Right ventricle myocardium inferior (tissue), 1 donor: ENCODE measurements at places on chromosomes 3 and 15. TPM values are rescaled to one million over a fixed set of nuclear protein-coding genes. Genes with fewer than 3 reads are reported as not detected.

ESYT3 gene
- total RNA-seq = 1.4 TPM

UBP1 gene
- 42.3 TPM for total RNA-seq

CCR2 gene
- total RNA-seq = 0.89 TPM

RAD51 gene
- total RNA-seq = 2.0 TPM

OCA2 gene
- not detected for total RNA-seq

HHLA2 gene
- total RNA-seq = not detected

GDPGP1 gene
- 9.8 TPM for total RNA-seq

CA12 gene
- 0.65 TPM for total RNA-seq

STRIT1 gene
- 0.84 TPM for total RNA-seq

PYGO1 gene
- total RNA-seq = 6.7 TPM

UROC1 gene
- not detected for total RNA-seq

CPEB1 gene
- 1.9 TPM for total RNA-seq

PCLAF gene
- total RNA-seq = 1.1 TPM

NPAP1 gene
- not detected for total RNA-seq

ASB14 gene
- 9.0 TPM for total RNA-seq

CGNL1 gene
- 10.0 TPM for total RNA-seq

THBS1 gene
- total RNA-seq = 35.4 TPM

HYAL1 gene
- 70.1 TPM for total RNA-seq

CDC25A gene
- total RNA-seq = 1.1 TPM

FBXW12 gene
- not detected for total RNA-seq

MYRIP gene
- 2.1 TPM for total RNA-seq

SPINK8 gene
- total RNA-seq = not detected

TTC14 gene
- total RNA-seq = 13.4 TPM

OIP5 gene
- 0.51 TPM for total RNA-seq

GOLGA8T gene
- 0.65 TPM for total RNA-seq

IGSF10 gene
- total RNA-seq = 3.0 TPM

ARHGEF26 gene
- total RNA-seq = 1.9 TPM

CFAP100 gene
- total RNA-seq = not detected

LMOD3 gene
- 149 TPM for total RNA-seq

GOLGA6A gene
- total RNA-seq = not detected

SCG3 gene
- not detected for total RNA-seq

KPNA1 gene
- total RNA-seq = 71.7 TPM

ARL14 gene
- not detected for total RNA-seq

EFCC1 gene
- total RNA-seq = 2.3 TPM

SLC41A3 gene
- total RNA-seq = 36.2 TPM

LRRIQ4 gene
- total RNA-seq = not detected

DNAH12 gene
- total RNA-seq = not detected

PLA2G4E gene
- 0.05 TPM for total RNA-seq

ARL6IP5 gene
- total RNA-seq = 195 TPM

NLGN1 gene
- total RNA-seq = 8.0 TPM

EXD1 gene
- not detected for total RNA-seq

TGM4 gene
- total RNA-seq = not detected

TMEM40 gene
- 4.2 TPM for total RNA-seq

TMC3 gene
- total RNA-seq = not detected

SUSD5 gene
- total RNA-seq = 2.8 TPM

DBR1 gene
- 7.1 TPM for total RNA-seq

IQCF2 gene
- total RNA-seq = not detected

GOLGA6B gene
- not detected for total RNA-seq

SERPINI1 gene
- total RNA-seq = 4.6 TPM

LTF gene
- total RNA-seq = 4.8 TPM
